Anterior cingulate cortex (tissue), 58 donors: ENCODE measurements at places on chromosomes 6 and 20.

DNA sequence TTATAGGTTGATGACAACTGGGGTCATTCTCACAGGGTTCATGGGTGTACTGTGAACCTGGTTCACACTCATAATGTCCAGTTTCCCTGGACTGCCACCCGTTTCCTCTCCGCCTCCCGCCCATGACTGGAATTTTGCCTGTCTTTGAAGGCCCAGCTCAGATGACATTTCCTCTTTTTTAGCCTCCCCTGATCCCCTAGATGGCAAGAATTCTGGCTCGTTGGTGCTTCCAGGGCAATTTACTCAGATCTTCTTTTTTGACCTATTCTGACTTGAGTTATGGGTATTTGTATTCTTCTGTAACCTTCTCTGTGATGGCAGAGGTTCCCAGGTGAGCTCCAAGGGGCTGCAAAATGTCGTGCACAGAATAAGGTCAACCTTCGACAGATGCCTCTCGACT is 5.7 kb upstream of the CITED2 start:
- DNase-seq: no peak

DNA sequence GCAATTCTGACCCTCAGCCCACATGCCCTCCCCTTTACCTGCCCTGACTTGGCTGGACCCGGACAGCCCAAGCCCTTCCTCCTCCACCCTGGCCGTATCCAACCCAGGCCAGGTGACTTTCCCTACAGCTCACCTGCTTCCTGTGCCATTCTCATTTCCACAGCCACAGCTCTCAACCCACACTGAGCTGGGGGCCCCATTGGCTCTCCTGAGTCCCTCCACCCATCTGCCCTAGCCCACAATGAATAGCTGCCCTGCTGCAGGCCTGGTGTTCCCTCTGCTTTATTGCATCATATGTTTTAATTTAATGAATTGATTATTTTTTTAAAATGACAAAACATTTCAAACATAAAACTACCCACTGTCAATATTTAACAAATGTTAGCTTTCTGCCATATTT is 118.5 kb upstream of the BACH2 start:
- DNase-seq: no peak

- DNase-seq: no peak
These were observed 93.4 kb downstream of the ANKS1A start for GRCh38 chr6:34982424-34982852.

GRCh38 chr20:40451552-40451951 is 237.5 kb downstream of the MAFB start:
- DNase-seq: no peak

- no peak for DNase-seq
These were observed 135.9 kb downstream of the TMEM242 start for GRCh38 chr6:157187182-157188083.

DNA sequence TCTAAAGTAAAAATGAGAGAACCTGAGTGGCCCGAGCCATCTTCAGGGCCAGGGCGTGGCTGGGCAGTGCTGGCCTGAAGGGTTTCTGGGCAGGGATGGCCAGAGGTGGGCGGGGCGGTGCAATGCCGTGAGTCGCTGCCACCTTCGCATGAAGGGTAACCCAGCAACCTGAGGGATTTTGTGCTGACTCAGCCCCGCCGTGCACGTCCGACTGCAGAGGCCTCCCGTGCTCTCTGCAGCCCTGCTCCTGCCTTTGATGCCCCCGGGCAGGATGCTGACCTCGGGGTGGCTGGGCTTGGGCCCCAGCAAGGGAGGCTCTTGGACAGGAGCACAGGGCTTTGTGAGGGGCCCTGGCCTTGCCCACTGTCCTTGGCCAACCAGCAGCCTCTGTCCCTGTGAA is 81.7 kb upstream of the GATA5 start:
- DNase-seq: no peak

GRCh38 chr6:7973584-7973983 is 63.0 kb upstream of the TXNDC5 start:
- DNase-seq: no peak

- DNase-seq: no peak
These were observed 5.4 kb upstream of the DNAJC5 start for GRCh38 chr20:63889241-63890200.

DNA sequence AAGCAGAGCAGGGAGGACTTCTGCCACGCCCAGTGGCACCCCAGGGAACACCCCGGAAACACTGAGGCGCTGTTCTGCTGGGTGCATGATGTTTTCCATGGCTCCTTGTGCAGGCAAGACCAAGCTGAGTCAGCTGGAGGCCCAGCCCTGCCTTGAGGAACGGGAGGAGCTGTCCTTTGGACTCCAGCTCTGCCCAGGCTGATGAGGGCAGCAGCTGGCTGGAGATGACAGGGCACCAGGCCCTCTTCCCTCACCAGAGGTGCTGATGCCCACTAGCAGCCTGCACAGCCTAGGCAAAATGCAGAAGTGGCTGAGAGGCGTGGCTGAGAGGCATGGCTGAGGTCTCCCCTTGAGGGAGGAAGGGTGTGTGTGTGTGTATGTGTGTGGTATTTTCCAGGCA is 2.4 kb downstream of the C6orf132 start:
- no peak for DNase-seq

DNA sequence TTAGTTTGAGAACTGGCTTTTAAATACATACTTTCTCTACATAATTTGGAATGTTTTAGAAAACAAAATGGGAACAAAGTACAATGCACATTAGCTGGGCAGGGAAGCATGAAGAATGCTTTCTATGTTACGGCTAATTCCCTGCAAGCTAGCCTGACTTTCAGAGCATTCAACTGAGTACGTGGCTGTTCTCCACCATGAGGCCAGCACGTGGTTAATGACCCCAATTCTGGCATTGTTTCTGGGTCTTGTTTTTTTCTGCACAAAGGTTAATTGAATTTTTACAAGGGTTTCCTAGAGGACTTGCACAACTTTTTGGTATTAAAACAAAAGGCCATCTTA is 208.6 kb upstream of the AGPAT4 start:
- DNase-seq: no peak

GRCh38 chr6:26331218-26332073 is 33.6 kb upstream of the BTN3A2 start:
- no peak for DNase-seq

GRCh38 chr6:9233226-9233625 is 797.9 kb upstream of the SLC35B3 start:
- no peak for DNase-seq

GRCh38 chr6:77837034-77837784 is 184.4 kb downstream of the MEI4 start:
- DNase-seq: no peak
